NCI-H1092 treated with DMSO at 0.1 percent for 48 hours (cell line): ENCODE measurements at places on chromosomes 11 and 22.
A peak's percentile ranks its signal among the peaks of the same experiment; 100 is the strongest.

- DNase-seq = no peak
These were observed 68.3 kb downstream of the NCAPD3 start for GRCh38 chr11:134155456-134155855.

- no peak for DNase-seq
These were observed 165.8 kb upstream of the B3GAT1 start for GRCh38 chr11:134577751-134578395.

DNA sequence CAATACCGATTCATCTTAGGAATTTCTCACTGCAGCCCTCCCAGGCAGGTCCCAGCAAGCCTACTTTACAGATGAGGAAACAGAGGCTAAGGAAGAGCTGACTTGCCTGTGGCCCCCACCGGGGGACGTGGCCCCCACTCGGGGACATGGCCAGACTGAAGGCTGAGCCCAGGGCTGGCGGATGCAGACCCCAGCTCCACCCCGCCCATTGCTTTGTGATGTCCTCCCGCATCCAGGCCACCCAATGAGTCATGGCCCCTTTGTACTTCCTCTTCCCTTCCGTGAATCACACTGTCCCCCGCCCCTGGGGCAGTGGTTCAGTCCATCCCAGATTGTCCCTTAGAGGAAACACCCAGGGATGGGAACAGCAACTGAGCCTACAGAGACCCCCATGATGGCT lies 116.0 kb upstream of the ANO1 start:
- DNase-seq = no peak

DNA sequence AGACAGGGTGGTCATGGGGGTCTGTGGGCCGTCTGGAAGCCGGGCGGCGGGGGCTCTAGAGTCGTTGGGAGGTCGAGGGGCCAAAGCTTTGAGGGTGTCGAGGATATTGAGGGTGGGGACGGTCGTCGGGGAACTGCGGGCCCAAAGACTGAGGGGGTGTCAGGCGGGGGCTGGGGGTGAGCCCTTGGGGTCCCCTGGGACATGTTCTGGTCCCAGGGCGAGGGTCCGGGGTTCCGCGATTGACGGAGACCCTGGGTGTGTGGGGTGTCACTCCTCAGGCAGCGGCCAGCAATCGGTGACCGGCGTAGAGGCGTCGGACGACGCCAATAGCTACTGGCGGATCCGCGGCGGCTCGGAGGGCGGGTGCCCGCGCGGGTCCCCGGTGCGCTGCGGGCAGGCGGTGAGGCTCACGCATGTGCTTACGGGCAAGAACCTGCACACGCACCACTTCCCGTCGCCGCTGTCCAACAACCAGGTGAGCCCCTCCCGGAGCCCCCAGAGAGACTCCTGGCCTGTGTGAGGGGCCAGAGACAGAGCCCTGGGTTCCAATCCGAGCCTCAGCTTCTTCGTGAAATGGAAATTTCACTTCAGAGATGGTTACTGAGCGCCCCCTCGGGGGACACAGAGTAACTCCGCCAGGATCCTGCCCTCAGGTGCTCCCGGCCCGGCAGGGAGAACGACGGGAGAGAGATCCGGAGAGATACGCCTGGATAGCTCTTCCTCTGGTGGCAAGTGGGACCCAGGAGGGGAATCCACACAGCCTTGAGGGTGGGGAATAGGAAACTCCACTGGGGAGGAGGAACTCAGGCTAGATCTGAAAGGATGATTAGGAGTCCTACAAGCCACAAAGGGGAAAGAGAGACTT lies 714 bp downstream of the SDF2L1 start:
- peak; percentile 52 for DNase-seq

GRCh38 chr11:26188554-26188953 lies 143.4 kb upstream of the ANO3 start:
- no peak for DNase-seq

- no peak for DNase-seq
These were observed 26.8 kb upstream of the NRIP3 start for GRCh38 chr11:9030601-9031000.

GRCh38 chr11:83158965-83159901 lies 2.3 kb downstream of the PCF11 start:
- DNase-seq = no peak

DNA sequence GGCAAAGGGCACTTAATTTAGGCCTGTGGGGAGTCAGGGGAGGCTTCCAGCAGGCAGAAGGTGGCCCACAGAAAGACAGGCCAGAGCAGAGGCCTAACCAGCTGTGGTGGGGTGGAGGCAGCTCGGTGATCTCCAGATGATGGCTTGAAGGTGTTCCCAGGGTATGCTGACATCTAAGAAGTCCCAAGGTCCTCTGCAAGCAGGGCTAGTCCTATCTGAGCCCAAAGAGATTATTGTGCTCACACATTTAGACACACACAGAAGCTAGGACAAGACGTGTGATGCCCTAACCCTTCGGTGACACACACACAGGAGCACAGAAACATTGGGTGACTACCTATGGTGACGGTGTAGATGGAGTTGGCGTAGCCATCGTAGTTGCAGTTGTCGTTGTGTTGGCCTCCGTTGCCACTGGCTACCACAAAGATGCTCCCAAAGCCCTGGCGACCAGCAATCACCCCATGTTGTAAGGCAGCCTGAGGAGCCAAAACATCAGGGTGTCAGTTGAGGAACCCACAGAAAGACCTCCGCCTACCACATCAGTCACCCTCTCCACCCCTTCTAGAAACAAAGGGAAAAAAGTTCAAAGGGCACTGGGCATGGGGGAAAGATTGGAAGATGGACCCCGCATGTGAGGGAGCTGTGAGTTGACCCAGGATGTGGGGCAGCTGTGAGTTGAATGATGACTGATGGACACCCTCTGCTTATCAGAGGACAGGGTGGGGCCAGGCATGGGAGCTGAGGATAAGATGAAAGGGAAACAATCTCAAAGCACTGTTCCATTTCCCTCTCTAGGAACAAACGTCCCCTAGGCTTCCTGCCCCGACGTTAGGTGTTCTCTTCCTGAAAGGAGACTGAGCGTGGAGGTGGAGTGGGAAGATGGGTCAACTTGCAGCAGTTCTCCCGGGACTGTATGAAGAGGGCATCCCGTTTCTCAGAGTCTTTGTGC lies 7.9 kb downstream of the PCSK7 start:
- no peak for DNase-seq

GRCh38 chr11:131378931-131379330 lies 8.5 kb downstream of the NTM start:
- no peak for DNase-seq

DNA sequence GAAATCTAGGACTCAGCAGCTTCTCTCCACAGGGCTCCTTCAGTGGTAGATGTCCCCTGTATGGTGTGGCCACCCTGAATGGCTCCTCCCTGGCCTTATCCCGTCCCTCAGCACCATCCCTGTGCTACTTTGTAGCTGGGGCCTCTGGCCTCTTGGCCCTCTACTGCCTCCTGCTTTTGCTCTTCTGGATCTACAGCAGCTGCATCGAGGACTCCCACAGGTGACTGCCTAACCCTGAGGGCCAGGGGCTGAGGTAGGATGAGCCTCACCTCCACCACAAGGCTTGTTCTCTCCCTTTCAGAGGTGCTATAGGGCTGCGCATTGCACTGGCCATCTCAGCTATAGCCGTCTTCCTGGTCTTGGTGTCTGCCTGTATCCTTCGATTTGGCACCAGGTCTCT lies 1.8 kb downstream of the TMEM179B start:
- no peak for DNase-seq

DNA sequence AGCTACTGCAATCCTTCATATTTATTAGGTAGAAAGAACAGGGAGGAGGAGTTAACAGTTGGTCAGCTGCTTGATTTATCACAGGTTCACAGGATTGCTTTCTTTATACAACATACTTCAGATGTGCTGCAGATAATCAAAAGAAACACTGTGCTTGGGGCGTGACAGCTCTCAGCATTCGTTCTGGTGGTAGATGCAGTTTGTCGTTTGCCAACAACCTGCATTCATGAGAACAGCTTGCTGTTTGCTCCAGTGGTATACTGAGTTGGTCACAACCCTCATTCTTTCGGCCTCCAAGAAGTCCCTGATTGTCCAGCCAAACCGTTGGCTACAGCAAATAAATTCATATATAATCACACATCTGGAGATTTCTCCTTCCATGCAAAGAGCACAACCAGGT lies 120.5 kb downstream of the ZNF280B start:
- DNase-seq = no peak

- DNase-seq = no peak
These were observed 312.8 kb upstream of the C11orf87 start for GRCh38 chr11:109109150-109109549.

- peak; percentile 57 for DNase-seq
These were observed 14.1 kb downstream of the FAM83F start for GRCh38 chr22:40008726-40009291.

GRCh38 chr22:18035751-18036150 lies 11.4 kb upstream of the MICAL3 start:
- DNase-seq = no peak

DNA sequence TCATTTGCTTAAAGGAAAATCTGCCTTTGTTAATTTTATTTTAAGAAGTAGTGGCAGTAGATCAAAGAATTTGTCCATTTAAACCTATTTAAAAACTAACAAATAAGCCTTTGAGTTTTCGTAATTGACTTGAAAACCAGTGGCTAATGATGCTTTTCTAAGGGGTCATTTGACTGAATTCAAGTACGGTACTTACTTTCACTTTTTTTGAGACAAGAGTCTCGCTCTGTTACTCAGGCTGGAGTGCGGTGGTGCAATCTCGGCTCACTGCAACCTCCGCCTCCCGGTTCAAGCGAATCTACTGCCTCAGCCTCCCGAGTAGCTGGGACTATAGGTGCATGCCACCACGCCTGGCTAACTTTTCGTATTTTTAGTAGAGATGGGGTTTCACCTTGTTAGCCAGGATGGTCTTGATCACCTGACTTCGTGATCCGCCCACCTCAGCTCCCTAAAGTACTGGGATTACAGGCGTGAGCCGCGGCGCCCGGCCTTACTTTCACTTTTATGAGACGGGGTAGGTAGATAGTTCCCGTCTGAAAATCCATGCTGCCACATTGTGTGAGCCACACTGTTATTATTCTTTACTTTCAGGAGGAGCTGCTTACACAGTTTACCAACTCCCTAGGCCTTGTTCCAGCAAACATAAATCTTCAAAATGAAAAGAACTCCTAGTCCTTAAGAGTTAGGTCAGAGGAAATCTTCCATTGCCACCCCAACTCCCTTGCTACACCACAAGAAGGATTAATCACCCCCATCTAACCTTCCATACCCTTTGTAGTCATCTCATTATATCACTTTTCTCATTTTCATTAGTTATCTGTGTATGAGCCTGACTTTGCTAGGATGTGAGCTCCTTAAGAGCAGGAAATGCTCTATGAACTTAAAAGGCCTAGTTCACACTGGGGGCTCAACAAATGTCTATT lies 926.6 kb upstream of the CCDC90B start:
- no peak for DNase-seq
